ENCODE measurements at places on chromosomes 1 and 21.
A peak's percentile ranks its signal among the peaks of the same experiment; 100 is the strongest.

GRCh38 chr1:101142244-101142643 lies 94.6 kb upstream of the S1PR1 start:
- DNase-seq, result no peak

- no peak for DNase-seq
Measured at GRCh38 chr1:57232500-57232899, 191.4 kb downstream of the DAB1 start.

DNA sequence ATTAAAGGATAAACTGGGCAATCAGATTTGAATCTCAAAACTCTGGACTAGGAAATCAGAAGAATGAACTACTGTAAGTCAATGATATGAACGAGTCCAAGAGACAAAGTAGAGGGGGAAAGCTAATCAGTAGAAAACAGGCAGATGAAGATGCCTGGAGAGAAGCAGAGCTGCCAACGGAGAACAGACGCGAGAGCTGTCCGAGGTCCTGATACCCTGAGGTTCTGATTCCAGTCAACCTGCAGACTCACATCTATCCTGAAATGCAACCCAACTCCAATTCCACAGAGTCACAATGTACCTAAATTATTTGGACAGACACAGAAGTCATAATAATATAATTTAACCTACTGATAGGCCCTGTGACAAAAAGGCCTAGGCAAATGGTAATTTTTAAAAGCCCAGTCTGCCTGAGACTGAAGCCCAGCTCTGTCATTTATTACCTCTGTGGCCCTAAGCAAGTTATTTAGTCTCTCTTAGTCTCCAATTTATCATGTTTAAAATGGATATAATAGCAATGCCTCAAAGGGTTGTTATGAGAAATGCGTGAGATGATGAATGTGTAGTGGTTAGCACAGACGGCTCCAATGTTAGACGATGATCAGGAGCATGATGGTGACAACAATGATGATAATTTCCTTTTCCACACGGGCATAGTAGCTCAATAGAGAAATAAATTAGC lies 33.4 kb downstream of the RGS7 start:
- peak; percentile 4 for DNase-seq

- no peak for DNase-seq
Measured at GRCh38 chr21:33817663-33818451, 97.7 kb downstream of the ATP5PO start.

DNA sequence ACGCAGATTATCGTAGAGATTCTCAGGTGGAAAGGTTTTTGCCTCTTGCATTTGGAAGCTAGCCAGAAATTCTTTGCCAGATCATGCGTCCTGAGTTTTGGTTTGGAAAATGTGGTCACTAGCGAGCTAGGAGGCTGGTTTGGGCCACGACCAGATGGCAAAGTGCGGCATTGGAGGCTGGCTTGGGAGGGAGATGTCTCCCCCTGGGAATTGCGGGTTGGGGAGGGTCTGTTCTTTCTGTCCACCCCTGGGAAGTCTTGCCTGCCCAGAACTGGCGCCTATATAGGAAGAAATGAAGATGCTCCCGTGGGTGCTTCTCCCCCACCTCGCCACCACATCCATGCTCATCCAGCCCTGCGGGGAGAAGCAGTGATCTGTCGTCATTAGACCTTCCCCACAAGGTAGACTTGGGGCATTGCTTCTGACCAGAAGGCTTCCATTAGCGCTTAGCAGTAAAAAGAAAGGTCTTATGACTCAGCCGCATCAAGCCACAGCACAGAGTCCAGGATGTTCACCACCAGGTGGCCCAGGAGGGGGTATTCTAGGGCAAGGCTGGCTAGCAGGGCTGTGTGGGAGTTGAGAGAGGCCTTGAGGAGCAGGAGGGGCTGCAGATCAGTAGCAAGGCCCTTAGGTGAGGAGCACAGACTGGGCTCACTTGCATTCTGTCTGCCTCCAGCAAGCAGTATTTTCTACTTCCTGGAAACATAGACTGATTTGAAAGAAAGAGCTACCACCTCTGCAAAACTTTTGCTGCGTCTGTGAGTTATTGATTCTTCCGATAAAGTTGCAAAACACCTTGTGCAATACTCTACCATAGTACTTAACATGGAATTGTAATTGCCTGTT lies 1.5 kb upstream of the PTP4A2 start:
- DNase-seq, result peak; percentile 54

GRCh38 chr1:61011561-61012263 lies 70.6 kb upstream of the NFIA start:
- DNase-seq, result no peak

DNA sequence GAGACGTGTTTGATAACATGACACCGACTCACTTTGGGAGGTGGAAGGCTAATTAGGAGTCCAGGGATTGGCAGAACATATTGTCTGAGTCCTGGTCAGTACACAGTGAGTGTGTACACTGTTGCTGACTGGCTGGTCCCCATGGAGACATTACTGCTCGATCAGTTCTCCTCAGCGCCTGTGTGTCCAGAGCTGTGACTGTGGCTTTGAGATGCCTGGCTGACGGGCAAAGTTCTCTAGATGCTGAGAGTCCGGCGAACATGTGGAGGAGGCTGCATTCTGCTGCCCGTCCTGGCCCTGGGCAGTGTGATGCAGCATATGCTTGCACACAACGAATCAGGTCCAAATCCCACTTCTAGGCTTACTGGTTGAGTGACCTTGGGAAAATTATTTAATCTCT lies 280.1 kb upstream of the ST6GALNAC5 start:
- DNase-seq, result no peak

DNA sequence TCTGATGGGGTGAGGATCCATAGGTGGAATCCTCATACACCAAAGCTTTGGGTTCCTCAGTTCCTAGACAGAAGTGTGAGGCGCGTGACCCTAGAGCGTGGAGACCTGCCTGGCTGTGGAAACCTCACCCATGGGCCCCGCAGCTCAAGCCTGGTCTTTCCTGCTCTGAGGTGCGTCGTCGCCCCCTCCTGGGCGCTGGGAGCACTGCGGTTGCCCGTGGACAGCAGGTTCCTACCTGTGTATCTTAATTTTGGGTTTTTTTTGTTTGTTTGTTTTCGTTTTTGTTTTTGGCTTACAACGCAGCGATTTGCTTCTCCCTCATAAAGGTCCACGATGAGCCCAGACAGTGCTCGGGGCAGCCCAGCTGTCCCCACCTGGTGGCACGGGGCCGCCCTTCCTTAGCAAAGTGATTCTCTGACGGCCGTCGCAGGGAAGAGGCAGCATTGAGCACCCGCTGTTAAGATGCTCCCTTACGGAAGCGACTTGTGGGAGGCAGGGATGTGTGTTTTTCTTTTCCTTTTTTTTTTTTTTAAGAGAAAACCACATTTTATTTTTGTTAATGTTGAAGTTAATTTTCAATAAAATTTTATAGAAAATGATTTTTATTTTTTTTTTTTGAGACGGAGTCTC lies 36.5 kb upstream of the TRAPPC10 start:
- DNase-seq, result peak; percentile 94

GRCh38 chr1:241551759-241552638 lies 19.8 kb downstream of the KMO start:
- DNase-seq, result peak; percentile 6

GRCh38 chr1:209483691-209484090 lies 99.8 kb upstream of the CAMK1G start:
- no peak for DNase-seq

- DNase-seq, result no peak
Measured at GRCh38 chr1:24403806-24404205, 9.8 kb downstream of the STPG1 start.

- no peak for DNase-seq
Measured at GRCh38 chr1:174008269-174008668, 13.9 kb downstream of the RC3H1 start.

GRCh38 chr1:25642574-25643108 lies 26.1 kb downstream of the MAN1C1 start:
- peak; percentile 38 for DNase-seq

- no peak for DNase-seq
Measured at GRCh38 chr1:82689217-82689616, 888.5 kb downstream of the ADGRL2 start.

GRCh38 chr1:225409051-225409450 lies 18.8 kb downstream of the LBR start:
- no peak for DNase-seq

GRCh38 chr21:34524646-34525601 lies 12.9 kb upstream of the KCNE1 start:
- no peak for DNase-seq

- no peak for DNase-seq
Measured at GRCh38 chr1:15350151-15350550, 59.5 kb upstream of the EFHD2 start.

DNA sequence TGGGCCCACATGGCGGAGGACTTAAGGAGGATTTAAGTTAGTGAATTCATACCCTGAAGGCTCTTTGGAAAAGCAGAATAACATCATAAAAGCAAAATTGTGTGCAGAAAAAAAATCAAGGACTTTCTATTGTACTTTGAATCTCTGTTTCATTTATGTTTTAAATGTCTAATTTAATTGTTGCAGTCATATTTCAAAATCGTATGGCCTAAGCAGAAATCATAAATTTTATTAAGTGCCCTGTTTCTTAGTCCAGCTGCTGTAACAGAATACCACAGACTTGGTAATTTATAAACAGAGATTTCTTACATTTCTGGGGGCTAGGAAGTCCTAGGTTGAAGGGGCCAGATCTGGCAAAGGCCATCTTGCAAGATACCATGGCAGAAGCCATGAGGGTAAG lies 555.6 kb downstream of the LTN1 start:
- no peak for DNase-seq

- no peak for DNase-seq
Measured at GRCh38 chr1:67061266-67061665, 7.3 kb upstream of the SLC35D1 start.

DNA sequence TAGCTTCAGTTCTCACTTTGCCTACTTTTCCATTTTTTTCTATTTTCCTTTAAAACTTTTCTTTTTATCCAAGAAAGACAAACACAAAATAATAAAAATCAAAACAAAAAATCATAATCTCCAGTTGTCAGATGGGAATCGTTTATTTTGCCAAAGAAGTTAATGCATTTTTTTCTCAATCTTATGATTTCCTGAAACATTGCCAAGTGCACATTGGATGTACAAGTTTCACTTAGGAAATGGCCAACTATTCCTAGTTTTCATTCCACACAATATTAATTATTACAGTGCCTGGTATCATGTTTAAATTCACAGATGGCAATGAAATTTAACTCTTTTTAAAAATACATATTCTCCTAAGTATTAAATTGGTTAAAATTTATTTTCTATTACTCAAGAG lies 1050.5 kb downstream of the TTLL7 start:
- DNase-seq, result no peak

- no peak for DNase-seq
Measured at GRCh38 chr1:170415710-170416372, 116.1 kb upstream of the GORAB start.

- no peak for DNase-seq
Measured at GRCh38 chr1:224223819-224224714, 41.0 kb downstream of the DEGS1 start.

- no peak for DNase-seq
Measured at GRCh38 chr1:112517646-112518045, 8.9 kb downstream of the WNT2B start.

GRCh38 chr1:17856496-17857108 lies 101.5 kb downstream of the ACTL8 start:
- no peak for DNase-seq

DNA sequence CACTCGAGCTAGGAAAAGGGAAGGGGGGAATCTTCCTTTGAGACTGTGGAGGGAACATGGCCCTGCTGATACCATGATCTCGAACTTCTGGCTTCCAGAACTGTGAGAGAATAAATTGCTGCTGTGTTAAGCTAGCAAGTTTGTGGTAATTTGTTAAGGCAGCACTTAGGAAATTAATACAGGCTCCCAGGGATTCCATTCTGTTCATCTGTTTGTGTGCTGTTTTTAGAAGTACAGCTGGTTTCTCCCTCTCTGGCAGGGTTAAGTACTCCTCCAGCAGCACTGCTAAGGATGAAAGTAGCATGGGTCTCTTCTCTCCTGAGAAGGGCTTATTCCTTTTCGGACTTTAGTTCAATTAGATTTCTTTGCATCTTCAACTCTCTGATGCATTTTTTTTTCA lies 268.3 kb downstream of the HHIPL2 start:
- DNase-seq, result no peak

DNA sequence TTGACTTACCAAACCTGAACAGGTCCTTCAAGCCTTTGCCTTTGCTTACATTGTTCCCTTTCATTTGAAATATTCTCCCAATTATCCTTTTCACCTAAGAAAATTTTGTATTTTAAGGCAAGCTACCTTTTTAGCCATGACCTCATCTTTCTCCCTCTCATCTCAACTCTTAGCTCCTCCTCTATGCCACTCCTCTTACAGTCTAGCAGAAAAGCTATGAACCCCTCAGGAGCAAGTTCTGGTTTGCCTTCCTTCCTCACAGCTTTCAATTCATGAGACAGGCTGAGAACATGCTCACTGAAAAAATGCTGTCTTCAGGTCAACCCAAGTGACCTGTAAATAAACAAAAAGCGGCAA lies 8.3 kb upstream of the MUTYH start:
- no peak for DNase-seq

GRCh38 chr1:239711768-239712167 lies 325.4 kb downstream of the CHRM3 start:
- DNase-seq, result no peak

- DNase-seq, result no peak
Measured at GRCh38 chr1:184532199-184532598, 145.4 kb downstream of the C1orf21 start.

GRCh38 chr1:78143673-78144072 lies 97.9 kb downstream of the GIPC2 start:
- no peak for DNase-seq

DNA sequence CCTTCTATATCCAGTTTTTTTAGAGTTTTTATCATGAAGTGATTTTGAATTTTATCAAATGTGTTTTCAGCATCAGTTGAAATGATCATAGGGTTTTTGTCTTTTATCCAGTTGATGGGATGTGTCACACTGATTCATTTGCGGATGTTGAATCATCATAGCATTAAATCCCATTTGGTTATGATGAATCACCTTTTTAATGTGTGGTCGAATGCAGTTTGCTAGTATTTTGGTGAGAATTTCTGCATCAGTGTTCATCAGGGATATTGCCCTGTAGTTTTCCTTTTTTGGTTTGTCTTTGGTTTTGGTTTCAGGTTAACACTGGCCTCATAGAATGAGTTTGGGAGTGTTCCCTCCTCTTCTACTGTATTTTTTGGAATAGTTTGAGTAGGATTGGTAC lies 80.3 kb downstream of the DIRAS3 start:
- DNase-seq, result no peak

DNA sequence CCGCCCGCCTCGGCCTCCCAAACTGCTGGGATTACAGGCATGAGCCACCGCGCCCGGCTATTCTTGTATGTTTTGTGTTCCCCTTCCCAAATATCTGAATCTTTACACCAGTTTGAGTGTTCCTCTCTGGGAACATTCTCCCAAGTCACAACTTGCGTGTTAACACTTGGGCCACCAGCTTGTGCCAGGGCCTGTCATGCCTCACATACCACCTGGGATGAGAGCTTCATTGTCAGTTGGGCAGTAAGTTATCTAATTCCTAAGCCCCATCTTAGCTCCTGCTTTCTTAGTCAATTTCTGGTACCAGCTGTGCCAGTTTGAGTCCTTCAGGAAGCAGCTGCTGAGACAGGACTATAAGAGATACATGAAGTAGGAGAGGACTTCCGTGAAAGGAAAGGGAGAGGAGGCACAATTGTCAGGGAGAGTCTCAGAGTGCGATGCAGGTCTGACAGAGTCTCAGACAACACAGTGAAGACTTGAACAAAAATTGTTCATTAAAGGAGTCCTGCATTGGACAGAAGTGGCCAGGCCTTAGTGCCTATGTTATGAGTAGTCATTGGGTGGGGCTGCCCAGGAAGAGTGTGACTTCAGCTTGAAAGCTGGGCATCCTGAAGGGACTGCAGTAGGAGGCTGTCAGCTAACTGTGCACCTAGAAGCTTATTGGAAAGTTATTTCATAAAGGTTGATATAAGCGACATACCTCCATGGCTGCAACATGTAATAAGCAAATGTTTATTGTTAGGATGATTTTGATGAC lies 17.3 kb downstream of the ZFYVE9 start:
- DNase-seq, result no peak

All from GM19239 (cell line).